Transverse colon (tissue), 4 donors: ENCODE measurements at places on chromosomes 3 and 15.

DNA sequence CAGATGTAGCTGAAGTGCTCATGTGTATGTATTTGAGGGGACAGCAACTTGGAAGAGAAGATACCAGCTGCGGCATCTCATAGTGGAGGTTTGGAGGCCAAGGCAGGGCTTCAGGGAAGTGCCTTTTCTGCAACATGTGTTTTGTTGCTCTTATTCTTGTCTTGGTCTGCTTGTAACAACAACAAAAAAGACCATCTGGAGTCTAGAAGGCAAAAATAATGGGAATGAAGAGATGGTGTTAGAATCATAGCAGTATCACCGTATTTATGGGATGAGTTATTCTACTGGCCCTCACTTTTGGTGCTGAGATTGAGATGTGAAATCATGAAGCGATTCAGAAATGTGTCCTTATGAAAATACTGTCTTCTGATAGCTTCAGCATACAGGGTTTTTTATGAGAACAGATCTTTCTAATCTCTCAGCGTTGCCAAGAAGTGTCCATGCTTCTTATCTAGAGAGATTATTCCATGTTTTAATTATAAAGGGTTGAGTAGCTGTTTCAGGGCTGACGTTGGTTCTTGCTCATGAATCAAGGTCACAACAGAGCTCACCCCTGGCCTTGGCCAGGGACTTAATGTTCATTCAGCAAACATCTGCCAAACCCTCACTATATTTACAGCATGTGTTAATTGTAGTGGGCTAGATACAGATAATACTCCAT, 58.0 kb downstream of the ITPR1 start:
- DNase-seq = no peak

DNA sequence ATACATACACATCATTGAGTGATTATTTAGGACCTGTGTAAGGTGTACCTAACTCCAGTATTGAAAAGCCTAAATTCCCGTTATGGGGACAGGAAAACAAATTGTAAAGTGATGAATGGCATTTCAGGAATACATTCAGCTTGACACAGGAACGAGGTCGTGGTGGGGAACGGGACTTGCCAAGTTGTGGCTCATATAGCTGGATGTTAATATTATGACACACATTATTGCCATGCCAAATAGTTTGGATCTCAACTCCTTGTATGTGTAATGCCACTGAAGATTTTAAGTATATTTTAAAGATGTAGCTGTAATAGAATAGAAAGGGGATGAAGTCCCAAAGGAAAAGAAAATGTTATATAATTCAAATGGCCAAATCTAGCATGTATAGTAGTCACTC, 227.2 kb upstream of the GOLIM4 start:
- DNase-seq = no peak

DNA sequence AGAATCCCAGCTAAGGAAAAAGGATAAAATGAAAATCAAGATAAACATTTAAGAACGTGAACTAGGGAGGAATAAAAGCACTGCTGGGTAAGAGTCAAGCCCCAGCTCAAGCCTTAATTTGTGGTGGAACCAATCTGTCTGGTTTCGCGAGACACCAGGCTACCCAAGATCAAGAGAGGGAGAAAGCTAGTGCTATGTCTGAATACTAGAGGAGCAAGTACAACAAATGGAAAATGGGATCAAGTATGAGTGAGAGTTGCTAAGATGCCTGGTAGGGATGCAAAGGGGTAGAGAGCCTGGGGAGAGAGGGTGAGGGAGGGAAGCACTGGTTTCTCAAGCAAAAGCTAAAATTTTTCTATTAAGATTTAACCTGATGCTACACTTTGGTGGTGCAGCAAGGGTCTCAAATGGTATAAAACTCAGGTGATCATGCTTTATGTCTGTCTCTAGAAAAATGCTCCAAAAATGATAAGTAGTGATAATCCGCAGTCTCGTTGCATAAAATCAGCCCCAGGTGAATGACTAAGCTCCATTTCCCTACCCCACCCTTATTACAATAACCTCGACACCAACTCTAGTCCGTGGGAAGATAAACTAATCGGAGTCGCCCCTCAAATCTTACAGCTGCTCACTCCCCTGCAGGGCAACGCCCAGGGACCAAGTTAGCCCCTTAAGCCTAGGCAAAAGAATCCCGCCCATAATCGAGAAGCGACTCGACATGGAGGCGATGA, 1.7 kb upstream of the SETD5 start:
- DNase-seq = no peak

- no peak for DNase-seq
These were observed 677.8 kb downstream of the NTRK3 start for GRCh38 chr15:87578776-87579175.

GRCh38 chr15:93179072-93179471, 90.1 kb upstream of the RGMA start:
- DNase-seq = peak; percentile 63

GRCh38 chr3:197507081-197507480, 48.7 kb downstream of the BDH1 start:
- DNase-seq = no peak

DNA sequence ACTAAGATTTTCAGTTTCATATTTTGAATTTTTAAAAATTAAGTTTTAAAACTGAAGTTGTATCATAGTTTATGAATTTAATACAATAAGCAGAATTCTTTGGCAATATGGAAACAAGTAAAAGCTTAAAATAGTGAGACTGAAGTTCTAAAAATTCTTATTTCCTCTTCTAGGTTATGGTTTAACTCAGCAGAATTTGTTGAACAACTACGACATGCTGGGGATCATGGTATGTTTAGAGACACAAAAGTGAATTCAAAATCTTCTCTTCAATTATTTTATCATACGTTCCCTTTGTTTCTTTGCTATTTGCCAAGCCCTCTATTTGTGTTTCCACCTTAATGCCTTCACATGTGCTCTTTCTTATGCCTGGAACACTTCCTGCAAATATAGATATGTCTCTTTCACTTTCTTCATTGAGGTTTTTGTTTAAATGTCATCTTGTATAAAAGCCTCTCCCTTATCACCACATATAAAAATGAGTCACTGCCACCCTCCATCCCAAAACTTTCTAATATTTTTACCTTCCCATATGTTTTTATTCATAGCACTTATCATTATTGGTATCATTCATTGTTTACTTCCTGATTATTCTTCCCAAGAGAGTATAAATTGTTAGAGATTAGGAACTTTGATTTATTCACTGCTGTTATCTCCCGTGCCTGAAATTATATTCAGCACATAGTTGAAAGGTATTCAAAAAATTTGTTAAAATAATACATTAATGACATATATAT, 6.4 kb downstream of the SUCNR1 start:
- no peak for DNase-seq

DNA sequence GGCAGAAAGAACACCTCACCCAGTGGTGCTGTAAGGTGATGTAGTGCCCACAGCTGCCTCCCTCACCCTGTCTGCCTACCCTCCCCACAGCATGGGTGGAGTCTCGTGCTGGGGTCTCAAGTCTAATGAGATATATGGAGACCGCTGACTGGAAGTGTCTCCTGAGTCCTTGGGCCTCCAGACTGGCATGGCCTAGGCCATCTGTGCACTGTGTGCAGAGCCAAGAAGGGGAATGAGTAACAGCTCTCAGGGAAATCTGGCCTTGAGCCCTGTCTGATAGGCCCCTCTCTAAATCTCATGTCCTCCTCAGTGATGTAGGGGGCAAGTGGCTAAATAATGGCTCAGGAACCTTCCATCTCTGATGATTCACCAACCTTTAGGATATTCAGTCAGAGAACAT, 277.4 kb downstream of the PLCL2 start:
- DNase-seq = no peak

DNA sequence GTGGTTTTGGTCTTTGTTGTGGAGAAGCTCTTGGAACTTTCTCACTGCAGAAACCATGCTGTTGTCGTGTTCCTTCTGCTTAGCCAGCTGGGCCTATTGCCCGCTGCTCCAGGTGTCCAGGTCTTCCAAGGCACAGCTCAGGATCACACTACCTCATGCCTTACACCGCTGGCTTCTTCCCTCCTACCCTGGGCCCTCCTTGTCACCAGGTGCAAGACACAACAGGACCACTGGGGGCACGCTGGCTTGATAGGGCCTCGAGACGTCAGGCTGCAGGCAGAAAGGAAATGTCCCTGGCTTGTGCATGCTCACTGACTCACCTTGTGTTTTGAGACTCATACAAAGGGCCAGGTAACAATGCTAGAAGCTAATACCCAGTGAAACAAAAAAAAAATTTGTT, 32.3 kb downstream of the PAQR9 start:
- DNase-seq = peak; percentile 14

DNA sequence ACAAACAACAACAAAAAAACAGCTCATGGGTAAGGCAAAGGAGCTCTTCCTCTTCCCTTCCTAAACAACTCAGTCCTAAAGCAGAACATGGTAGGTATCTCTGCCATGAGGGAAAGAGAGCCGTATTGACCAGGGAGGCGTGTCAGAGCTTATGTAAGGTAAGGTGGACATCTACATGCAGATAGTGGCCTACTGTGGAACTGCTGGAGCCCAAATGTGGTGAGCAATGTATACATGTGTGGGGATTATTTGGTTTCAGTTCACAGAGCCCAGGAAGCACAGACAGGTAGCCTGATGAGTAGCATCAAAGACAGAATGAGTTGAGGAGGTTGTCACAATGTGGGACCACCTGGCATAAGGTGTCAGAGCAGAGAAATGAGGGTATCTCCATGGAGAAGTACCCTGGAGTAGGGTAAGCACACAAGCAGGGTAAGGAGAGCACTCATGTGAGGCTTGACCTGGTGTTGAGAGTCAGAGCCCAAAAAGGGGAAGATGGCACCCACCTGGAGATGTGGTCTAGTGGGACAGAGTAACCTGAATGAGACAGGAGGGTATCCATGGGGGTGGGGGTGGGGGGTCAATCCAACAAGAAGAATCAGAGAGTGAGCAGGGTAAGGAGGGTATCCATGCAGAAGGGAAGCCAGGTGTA, 45.5 kb downstream of the DENND6A start:
- DNase-seq = no peak

DNA sequence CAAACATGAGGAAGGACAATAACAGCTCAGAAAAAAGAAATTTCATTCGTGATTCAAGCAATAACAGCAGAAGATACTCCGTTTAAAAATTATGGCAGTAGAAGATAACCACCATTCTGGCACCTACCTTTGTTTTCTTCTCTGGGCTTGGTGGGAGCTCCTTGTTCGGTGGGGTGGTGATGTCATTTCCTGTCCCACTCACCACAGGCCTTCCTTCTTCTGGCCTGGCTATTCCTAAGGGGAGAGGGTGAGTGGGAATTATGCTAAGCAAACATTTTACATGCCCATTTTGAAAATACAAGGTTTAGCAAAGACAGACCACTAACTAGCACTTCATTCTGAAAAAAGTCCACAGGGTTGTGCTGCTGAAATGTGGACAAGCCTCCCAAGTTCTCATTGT, 74.4 kb downstream of the DHX30 start:
- DNase-seq = no peak

DNA sequence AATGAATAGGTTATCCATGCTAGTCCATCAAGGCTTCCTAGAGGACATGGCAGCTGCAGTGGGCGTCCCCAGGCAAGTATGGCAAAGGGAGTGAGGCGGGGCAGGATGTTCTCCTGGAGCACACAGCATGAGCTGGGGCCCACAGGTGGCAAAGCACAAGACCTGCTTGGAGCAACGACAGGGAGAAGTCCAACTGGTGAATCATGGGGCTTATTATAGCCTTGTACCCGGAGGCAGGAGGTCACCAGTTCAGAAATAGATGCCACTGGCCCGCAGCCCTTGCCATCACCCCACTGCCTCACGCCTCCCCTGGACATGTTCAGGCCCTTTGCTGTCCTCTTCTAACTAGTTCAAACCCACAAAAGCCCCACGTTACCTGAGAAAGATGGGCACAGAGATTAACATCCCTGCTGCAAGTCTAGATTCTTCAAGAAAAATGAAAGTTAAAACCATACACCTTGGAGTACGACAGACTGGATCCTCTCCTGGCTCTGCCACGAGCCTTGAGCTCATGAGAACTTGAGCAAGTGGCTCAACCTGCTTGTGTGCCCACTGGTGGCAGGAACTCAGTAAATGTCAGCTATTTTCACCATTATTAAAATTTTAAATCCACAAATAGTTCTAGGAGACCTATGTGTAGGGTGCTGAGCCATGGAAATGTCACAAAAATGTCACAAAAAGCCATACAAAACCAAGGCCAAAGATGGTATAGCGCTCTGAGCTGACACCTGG, 1.8 kb upstream of the SRGAP3 start:
- no peak for DNase-seq

GRCh38 chr3:159881828-159882309, 106.8 kb upstream of the IL12A start:
- no peak for DNase-seq

GRCh38 chr15:32765236-32765635, 47.4 kb downstream of the GREM1 start:
- no peak for DNase-seq

DNA sequence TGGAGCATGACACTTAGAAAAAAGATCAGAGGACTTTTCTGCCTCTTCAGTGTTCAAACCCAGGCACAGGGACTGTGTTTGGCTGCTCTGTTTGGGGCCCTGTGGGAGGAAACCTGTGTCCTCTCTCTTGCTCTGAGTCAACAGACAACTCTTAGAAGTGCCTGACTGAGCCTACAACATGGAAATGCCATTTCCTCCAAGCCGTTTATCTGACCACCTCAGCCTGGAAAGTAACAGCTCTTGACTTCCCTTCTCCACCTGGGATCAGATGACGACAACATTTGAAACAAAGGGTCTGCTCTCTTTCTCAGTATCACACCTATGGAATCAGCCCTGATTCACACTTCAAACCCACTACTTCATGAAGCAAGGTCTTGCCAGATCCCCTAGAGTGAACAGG, 91.3 kb upstream of the CTDSPL start:
- no peak for DNase-seq

- DNase-seq = no peak
These were observed 84.6 kb upstream of the WDR72 start for GRCh38 chr15:53843869-53844569.

- no peak for DNase-seq
These were observed 166.4 kb downstream of the CADPS start for GRCh38 chr3:62708638-62709373.

GRCh38 chr3:100076731-100077529, 37.4 kb downstream of the FILIP1L start:
- no peak for DNase-seq

GRCh38 chr15:51203797-51204196, 109.1 kb upstream of the TNFAIP8L3 start:
- DNase-seq = no peak
